ENCODE measurements at places on chromosomes 12 and 14. TPM values are rescaled to one million over a fixed set of nuclear protein-coding genes. Genes with fewer than 3 reads are reported as not detected.
A peak's percentile ranks its signal among the peaks of the same experiment; 100 is the strongest.

EFS gene
- total RNA-seq, result 10.4 TPM

MYO1A gene
- 1.4 TPM for total RNA-seq

ETFBKMT gene
- total RNA-seq, result 2.8 TPM

MYF5 gene
- total RNA-seq, result not detected

FIGNL2 gene
- 1.5 TPM for total RNA-seq

GPX2 gene
- total RNA-seq, result 0.69 TPM

POTEM gene
- not detected for total RNA-seq

SNW1 gene
- total RNA-seq, result 64.7 TPM

DNA sequence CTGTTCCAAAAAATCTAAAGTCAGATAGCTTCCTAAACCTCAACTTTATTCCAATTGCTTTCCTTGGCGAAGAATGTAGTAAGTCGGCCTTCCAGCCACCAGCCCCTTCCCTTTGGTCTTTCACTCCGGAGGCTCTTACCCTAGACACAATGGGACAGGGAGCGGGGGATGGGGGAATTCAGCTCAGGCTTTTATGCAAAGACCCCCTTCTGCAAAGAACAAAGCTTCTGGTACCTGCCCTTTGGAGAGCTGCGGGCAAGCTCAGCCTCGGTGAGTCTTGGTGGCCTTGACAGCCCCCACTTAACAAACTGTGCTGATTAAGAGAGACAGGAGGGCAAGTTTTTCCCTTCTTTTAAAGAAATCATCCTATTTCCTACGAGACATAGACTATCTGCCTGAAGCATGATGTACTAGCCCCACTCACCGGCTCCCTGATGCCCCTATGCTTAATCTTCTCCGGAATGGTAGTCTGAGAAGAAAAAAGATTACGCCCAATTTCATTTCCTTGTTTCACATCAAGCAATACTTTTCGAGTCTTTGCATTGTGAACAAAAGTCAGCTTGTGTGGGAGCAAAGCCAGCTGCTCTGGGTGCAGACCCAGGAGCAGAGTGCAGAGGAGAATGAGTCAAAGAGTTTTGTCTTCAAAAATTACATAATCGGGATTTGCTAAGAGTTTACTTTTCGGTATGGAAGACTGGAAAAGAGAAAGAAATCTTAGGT, 1.5 kb upstream of the NANOG start:
- no peaks in the 10 kb centered on the region for H3K36me3 ChIP-seq
- peaks cover 5% of the 10 kb centered on the region for H3K4me1 ChIP-seq
- no peak for DNase-seq
- H3K4me3 ChIP-seq, result no peak overlapping the region
- no peak overlapping the region for H3K27ac ChIP-seq

- H3K4me3 ChIP-seq, result no peak overlapping the region
- H3K27ac ChIP-seq, result no peak overlapping the region
- H3K4me1 ChIP-seq, result no peaks in the 10 kb centered on the region
- no peak for DNase-seq
- H3K36me3 ChIP-seq, result no peaks in the 10 kb centered on the region
- no peaks in the 10 kb centered on the region for H3K27me3 ChIP-seq
Observed at GRCh38 chr12:129762436-129762835, 141.4 kb downstream of the TMEM132D start.

GRCh38 chr12:104704224-104704779, 247.6 kb downstream of the CHST11 start:
- no peaks in the 10 kb centered on the region for H3K4me1 ChIP-seq
- no peak for DNase-seq
- no peak overlapping the region for H3K27ac ChIP-seq

- no peaks in the 10 kb centered on the region for H3K36me3 ChIP-seq
- H3K27me3 ChIP-seq, result no peaks in the 10 kb centered on the region
- peaks cover 8% of the 10 kb centered on the region for H3K4me1 ChIP-seq
- no peak overlapping the region for H3K4me3 ChIP-seq
- H3K27ac ChIP-seq, result no peak overlapping the region
Observed at GRCh38 chr12:105854071-105854470, 284.7 kb downstream of the NUAK1 start.

- H3K27me3 ChIP-seq, result no peaks in the 10 kb centered on the region
- H3K27ac ChIP-seq, result no peak overlapping the region
- no peaks in the 10 kb centered on the region for H3K4me1 ChIP-seq
- no peak for DNase-seq
- H3K4me3 ChIP-seq, result no peak overlapping the region
Observed at GRCh38 chr12:119512772-119513497, 80.6 kb upstream of the TMEM233 start.

DNA sequence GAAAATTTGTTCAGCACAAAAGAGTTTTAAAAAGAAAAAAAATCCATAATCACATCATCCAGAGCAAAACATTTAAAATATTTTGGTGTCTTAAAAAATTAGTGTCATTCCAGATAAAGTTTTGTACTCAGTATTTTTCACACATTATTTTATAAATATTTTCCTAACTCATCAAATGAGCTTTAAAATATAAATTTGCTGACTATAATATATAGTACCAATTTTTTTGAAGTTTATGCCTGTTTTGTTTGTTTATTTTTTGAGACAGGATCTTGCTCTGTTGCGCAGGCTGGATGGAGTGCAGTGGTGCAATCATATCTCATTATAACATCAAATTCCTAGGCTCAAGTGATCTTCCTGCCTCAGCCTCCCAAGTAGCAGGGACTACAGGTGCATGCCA, 164.1 kb downstream of the SLC41A2 start:
- no peak for DNase-seq
- H3K27ac ChIP-seq, result no peak overlapping the region
- no peaks in the 10 kb centered on the region for H3K36me3 ChIP-seq
- H3K4me3 ChIP-seq, result no peak overlapping the region
- H3K27me3 ChIP-seq, result no peaks in the 10 kb centered on the region
- no peaks in the 10 kb centered on the region for H3K4me1 ChIP-seq

DNA sequence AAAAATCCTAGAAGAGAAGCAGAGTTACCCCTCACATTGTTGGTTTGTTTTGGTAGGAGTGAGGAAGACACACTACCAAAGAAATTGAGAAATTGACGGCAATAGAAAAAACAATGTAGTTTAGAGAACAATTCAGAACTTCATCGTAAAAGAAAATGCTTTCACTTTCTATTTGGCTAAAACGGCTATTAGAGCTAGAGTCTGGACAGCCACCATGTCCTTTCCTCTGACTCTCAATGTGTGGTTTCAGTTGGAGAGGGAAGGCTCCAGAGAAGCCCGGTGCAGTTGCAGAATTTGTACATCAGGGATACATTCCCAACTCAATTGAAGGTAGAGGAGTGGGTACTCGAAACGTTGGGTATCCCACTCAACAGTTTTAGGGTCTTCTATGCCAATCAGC, 535.3 kb downstream of the GALC start:
- no peaks in the 10 kb centered on the region for H3K36me3 ChIP-seq
- no peaks in the 10 kb centered on the region for H3K27me3 ChIP-seq

DNA sequence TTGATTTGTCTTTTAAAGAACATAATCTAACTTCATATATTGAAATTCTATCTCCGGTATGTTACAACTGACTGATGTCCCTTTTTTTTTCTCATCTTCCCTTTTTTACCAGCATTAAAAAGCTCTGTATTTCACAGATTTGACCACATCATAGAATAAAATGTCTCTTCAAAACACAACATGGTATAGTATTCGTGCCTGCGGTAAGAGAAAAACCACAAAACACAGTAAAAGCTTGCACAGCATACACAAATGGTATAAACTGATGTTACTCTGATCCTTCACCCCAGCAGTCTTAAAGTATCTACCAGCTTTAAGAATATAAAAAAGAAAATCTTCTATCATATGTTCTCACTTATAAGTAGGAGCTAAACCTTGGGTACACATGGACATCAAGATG, 83.4 kb downstream of the HECTD1 start:
- H3K4me1 ChIP-seq, result peaks cover 4% of the 10 kb centered on the region
- no peak overlapping the region for H3K27ac ChIP-seq
- H3K4me3 ChIP-seq, result no peak overlapping the region
- H3K27me3 ChIP-seq, result no peaks in the 10 kb centered on the region
- H3K36me3 ChIP-seq, result peaks cover 97% of the 10 kb centered on the region

- no peaks in the 10 kb centered on the region for H3K27me3 ChIP-seq
- no peak overlapping the region for H3K4me3 ChIP-seq
- H3K36me3 ChIP-seq, result no peaks in the 10 kb centered on the region
- no peaks in the 10 kb centered on the region for H3K4me1 ChIP-seq
- H3K27ac ChIP-seq, result no peak overlapping the region
Observed at GRCh38 chr12:34289431-34290380, 267.4 kb downstream of the ALG10 start.

DNA sequence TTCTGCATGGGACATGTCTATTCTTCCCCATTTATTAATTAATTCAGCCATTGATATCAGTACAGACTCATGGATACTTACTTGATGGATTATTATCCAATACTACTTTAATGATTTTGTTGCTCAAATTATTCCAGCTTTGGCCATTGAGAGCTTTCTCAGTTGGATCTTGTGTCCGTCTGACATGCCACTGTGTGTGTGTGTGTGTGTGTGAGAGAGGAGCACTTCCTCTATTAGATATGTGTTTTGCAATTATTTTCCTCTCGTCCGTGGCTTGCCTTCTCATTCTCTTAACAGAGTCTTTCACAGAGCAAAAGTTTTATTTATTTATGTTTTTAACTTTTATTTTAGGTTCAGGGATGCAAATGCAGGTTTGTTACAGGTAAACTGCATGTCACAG, 194.2 kb downstream of the ADGRD1 start:
- no peaks in the 10 kb centered on the region for H3K36me3 ChIP-seq
- no peak overlapping the region for H3K4me3 ChIP-seq
- H3K4me1 ChIP-seq, result no peaks in the 10 kb centered on the region
- DNase-seq, result no peak

GRCh38 chr14:72618424-72618823, 275.5 kb downstream of the DPF3 start:
- H3K27ac ChIP-seq, result no peak overlapping the region
- DNase-seq, result no peak
- H3K4me3 ChIP-seq, result no peak overlapping the region
- H3K36me3 ChIP-seq, result no peaks in the 10 kb centered on the region
- H3K27me3 ChIP-seq, result no peaks in the 10 kb centered on the region
- no peaks in the 10 kb centered on the region for H3K4me1 ChIP-seq

DNA sequence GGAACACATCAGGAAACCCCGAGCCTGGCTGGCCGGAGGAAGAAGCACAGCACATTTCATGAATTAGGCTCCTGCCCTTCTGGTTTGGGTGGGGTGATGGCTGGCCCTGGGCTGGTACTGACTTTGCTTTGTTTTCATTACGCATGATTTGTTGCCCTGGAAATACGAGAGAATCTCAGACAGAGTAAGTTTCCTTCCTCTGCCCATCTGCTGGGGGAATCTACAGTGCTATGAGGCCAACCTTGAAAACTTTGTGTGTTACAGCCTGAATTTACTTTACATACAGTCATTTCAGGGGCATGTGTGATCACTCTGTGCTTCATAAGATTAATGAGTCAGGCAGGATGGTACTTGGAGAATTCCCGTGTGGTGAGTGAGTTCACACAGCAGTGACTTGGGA, 20.5 kb upstream of the SLC5A8 start:
- no peaks in the 10 kb centered on the region for H3K4me1 ChIP-seq
- DNase-seq, result no peak
- H3K27me3 ChIP-seq, result no peaks in the 10 kb centered on the region
- H3K27ac ChIP-seq, result no peak overlapping the region
- no peak overlapping the region for H3K4me3 ChIP-seq
- H3K36me3 ChIP-seq, result no peaks in the 10 kb centered on the region

GRCh38 chr12:132460571-132460970, 29.4 kb upstream of the FBRSL1 start:
- no peak overlapping the region for H3K4me3 ChIP-seq
- H3K27me3 ChIP-seq, result no peaks in the 10 kb centered on the region
- no peak for DNase-seq
- no peaks in the 10 kb centered on the region for H3K4me1 ChIP-seq
- no peaks in the 10 kb centered on the region for H3K36me3 ChIP-seq
- no peak overlapping the region for H3K27ac ChIP-seq

DNA sequence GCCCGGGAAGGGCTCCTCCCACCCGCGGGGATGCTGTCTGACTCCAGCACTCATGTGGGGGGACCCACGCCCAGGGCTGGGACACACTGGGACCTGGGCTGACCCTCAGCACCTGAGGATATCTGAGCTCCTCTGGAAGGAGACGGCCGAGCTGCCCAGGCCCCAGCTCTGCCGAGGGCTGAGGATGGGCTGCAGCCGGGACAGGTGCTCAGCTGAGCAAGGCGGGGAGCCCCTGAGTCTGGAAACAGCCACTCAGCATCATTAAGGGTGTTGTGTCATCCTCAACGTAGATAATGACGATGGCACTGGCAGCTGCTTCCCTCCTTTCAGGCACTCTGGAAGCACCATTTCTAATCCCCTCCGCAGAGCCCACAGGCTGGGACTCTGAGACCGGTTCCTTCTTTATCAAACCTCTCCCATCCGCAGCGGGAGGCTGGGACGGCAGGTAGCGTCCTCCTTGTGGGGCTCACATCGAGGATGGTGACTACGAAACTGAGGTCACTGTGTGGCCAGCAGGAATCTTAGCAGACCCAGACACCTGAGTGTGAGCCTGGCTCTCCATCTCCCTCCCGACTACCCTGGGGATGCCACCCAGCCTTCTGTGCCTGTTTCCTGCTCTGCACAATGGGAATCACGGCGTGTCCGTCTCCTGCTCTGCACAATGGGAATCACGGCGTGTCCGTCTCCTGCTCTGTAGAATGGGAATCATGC, 26.7 kb upstream of the SFSWAP start:
- H3K4me1 ChIP-seq, result no peaks in the 10 kb centered on the region
- H3K27ac ChIP-seq, result no peak overlapping the region
- no peak for DNase-seq
- H3K4me3 ChIP-seq, result no peak overlapping the region
- no peaks in the 10 kb centered on the region for H3K36me3 ChIP-seq

- no peak overlapping the region for H3K27ac ChIP-seq
- no peaks in the 10 kb centered on the region for H3K4me1 ChIP-seq
- peaks cover 35% of the 10 kb centered on the region for H3K27me3 ChIP-seq
- peak; percentile 36 for DNase-seq
- no peak overlapping the region for H3K4me3 ChIP-seq
- H3K36me3 ChIP-seq, result no peaks in the 10 kb centered on the region
Observed at GRCh38 chr14:105508601-105509000, 17.6 kb downstream of the TEDC1 start.

DNA sequence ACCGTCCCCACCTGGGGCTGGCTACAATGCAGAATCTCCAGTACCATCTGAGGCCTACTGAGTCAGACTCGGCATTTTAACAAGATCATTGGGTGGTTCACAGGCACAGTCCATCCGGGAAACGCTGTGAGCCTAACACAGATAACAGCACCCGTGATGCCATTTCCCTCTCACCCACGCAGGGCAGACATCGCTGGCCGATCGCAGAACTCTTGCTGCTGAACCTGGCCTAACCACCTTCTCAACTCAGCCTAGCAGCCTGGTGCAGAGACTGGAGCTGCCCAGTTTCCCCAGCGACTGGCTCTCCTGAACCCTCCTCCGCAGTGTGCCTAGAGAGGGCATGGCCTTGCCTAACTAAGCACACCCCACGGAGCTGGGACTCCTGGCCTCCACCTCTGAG, 83.3 kb downstream of the NCOR2 start:
- H3K27ac ChIP-seq, result no peak overlapping the region
- peaks cover 23% of the 10 kb centered on the region for H3K4me1 ChIP-seq
- peaks cover 34% of the 10 kb centered on the region for H3K36me3 ChIP-seq
- no peak overlapping the region for H3K4me3 ChIP-seq

GRCh38 chr14:105212541-105213300, 31.6 kb upstream of the NUDT14 start:
- H3K27me3 ChIP-seq, result no peaks in the 10 kb centered on the region
- H3K4me3 ChIP-seq, result no peak overlapping the region
- no peak for DNase-seq
- H3K36me3 ChIP-seq, result peaks cover 34% of the 10 kb centered on the region
- no peaks in the 10 kb centered on the region for H3K4me1 ChIP-seq
